LHCN-M2 (cell line): ENCODE measurements at places on chromosomes 2 and 18. TPM values are rescaled to one million over a fixed set of nuclear protein-coding genes. Genes with fewer than 3 reads are reported as not detected.
A peak's percentile ranks its signal among the peaks of the same experiment; 100 is the strongest.

The AGXT gene
- total RNA-seq: not detected in 2 replicates

The ANKRD62 gene
- not detected in 2 replicates for total RNA-seq

DNA sequence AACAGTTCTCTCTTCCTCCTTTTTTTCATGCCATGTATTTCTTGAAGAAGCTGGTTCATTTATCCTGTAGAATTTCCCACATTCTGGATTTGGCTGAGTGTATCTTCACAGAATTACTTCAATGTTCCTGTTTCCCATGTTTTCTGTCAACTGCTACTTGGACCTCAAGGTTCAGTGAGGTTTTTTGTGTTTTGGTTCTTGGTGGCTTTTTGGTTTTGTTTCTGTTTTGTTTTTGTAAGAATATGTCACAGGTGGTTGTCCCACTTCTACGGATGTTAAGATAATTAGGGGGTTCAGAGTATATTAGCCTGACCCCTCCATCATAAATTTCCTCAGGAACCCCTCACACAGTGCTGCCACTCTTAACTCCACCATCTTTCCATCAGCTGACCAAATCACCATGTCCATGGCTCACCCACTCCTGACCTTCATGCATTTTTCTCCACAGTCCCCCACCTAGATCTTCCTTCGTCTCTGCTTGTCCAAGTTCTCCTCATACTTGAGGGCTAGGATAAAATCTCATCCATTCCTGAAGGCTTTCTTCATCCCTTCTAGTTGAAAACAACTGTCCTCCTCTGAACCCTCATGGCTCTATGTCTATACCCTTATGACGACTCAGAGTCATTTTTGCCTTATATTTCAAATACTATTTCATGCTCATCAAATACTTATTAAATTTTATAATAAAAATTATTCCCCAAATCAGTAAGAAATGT lies 40.4 kb downstream of the PLEKHM3 start:
- no peak for DNase-seq

DNA sequence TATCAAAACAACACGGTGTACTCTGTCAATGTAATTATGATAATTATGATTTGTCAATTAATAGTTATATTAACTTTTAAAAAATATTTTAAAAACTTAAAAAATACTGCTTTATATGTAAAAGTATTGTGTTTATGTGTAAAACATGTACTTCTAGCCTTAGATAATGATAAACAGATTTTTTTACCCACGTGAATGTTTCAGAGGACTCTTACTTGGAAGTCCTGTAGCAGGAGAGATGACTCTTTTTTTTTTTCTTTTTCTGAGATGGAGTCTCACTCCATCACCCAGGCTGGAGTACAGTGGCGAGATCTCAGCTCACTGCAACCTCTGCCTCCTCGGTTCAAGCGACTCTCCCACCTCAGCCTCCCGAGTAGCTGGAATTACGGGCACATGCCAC lies 6.2 kb upstream of the MTCL1 start:
- DNase-seq: no peak

- no peak for DNase-seq
Observed at GRCh38 chr2:234579231-234579962, 82.5 kb upstream of the ARL4C start.

DNA sequence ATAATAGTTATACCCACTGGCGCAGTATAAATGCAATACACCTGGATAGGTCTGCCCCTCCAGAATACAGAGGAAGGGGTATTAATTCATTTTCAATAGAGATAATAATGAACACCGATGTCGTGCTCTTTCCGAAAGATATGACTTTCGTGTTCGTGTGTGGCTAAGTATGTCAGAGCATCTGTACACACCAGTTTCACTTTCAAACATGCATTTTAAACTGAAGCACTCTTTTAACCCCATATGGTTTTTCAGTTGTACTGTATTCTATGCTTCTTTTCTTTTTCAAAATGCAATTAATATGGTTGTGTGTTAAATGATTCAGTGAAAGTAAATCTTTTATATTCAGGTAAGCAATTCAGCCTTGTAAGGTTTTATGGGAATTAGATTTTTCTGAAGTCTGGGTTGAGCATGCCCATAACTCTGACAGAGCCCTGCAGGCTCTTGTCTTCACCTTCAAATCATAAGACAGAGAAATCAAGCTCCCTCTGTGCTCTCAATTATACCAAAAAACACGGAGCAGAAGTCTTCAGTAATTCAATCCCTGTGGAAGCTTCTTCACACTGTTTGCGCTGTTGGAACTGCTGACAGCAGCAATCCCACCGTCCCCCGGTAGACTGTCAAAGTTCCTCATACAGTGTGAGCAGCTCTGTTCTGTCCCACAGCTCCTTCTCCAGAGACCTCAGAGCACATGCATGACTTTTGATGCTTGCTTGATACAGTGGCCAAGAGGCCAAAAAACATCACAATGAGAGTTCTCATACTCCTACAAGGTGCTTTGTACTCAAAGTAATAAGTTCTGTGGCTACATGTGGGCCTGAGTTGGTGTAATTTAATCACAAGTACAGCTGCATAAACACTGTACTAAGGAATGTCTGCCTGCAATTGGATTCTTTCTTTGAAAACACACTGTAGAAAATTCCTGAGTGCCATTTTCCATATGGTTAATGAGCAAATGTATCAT lies 186.8 kb downstream of the ZNF521 start:
- DNase-seq: peak; percentile 87
